CMK (cell line): ENCODE measurements at places on chromosomes 7 and 10.

- no peak for DNase-seq
These were observed 44.2 kb downstream of the LRMDA start for GRCh38 chr10:75475460-75476182.

- no peak for DNase-seq
These were observed 99.6 kb upstream of the NAMPT start for GRCh38 chr7:106384373-106384772.

DNA sequence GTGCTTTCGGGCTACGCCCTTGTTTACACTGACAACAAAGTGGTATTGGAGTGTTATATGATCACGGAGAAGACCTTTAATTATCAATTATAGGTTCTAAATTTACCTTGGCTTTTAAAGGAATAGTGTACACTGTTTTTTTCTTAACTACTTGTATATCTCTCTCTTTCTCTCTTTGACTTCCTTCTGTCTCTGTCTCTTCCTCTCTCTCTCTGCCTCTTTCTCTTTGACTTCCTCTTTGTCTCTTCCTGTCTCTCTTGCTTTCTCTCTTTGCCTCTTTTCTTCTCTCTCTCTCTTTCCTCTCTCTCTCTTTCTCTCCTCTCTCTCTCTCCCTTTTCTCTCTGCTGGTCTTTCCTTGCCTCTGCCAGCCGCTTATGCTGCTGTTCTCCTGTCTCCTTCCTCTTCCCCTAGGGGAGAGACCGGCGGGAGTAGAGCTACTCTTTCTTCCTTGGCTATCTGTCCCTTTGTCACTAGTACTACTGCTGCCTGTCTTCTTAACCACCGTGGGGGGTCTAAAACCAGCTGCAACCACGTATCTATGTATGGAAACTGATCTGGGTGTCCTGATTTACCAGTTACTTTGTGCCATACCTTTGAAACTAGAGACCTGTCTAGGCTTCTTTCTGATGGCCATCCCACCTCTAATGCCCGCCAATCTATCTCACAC is 36.9 kb upstream of the GSDME start:
- peak; percentile 41 for DNase-seq

GRCh38 chr10:35934642-35934995 is 292.5 kb upstream of the FZD8 start:
- no peak for DNase-seq

DNA sequence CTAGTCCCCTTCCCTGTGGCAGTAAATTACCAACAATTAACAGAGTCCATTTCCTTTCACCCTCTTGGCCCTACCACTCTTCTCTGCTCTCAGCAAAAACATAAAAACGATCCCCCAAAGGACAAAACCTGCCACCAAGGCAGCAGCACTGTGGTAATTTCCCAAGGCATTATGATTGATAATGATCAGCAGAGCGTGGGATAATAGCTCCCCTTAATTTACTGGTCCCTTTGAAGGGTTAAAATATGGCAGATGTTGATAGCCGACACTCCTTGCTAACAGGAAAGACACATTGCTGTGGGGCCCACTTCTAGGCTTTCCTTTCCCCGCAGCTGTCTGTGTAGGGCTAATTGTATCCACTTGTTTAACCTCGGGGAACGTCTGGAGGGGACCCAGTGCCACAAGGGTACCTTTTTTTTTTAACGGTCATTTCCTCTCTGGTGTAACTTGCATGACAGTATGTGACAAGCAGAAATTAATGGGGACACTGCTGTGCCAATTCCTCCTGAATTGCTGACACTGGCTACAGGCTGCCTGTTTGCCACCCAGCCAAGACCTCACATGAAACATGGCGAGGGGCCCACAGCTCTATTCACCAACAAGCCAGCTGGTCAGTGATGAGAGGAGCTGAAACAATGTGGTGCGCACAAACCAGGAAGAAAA is 81.3 kb downstream of the CDK6 start:
- peak; percentile 83 for DNase-seq

- DNase-seq, result no peak
These were observed at the start of gene PLXNA4 for GRCh38 chr7:132575982-132576720. Gene PLXNA4, minus strand, starts transcription at chr7:132576470. Its CDS starts 67,777 bp downstream, at chr7:132508693.

- no peak for DNase-seq
These were observed 44.7 kb downstream of the ZNF467 start for GRCh38 chr7:149728491-149729375.

DNA sequence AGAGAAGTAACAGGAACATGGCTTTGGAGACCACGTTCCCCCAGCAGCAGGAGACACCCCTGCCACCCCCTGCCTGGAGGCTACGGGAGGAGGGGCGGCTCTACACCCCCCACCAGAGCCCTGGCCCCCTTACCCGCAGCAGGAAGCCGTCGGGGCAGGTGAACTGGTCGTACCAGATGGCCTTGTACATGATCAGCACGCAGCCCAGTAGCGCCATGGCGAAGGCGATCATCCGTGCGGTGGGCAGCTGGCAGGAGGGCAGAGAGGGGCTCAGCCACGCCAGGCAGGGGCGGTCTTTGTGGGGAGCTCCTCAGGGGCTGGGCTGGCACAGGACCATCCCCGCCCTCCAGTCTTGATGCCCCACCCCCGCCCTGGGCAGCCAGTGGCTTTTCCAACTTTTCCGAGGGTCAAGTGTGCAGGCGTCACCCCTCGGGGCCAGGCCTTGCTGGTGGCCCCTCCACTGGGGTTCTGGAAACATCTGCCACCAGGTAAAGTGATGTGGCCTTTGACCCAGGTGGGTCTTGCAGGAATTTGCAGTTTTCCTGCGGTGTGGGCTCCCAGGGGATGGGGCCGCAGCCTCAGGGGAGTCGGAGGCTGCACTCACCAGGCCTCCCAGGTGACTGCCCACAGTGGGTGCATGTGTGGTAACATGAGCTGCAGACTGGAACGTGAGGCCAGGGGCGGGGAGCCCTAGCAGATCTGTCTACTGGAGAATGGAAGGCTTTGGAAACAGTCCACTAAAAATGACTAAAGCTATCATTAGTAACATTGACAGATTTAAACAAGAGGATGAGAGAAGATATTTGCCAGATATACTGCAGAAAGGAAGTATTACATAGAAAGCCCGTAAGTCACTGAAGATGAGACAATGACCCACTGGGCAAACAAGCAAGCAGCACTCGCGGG is 9.7 kb downstream of the CALY start:
- DNase-seq, result no peak

GRCh38 chr10:82762641-82763040 is 887.6 kb downstream of the NRG3 start:
- DNase-seq, result no peak

DNA sequence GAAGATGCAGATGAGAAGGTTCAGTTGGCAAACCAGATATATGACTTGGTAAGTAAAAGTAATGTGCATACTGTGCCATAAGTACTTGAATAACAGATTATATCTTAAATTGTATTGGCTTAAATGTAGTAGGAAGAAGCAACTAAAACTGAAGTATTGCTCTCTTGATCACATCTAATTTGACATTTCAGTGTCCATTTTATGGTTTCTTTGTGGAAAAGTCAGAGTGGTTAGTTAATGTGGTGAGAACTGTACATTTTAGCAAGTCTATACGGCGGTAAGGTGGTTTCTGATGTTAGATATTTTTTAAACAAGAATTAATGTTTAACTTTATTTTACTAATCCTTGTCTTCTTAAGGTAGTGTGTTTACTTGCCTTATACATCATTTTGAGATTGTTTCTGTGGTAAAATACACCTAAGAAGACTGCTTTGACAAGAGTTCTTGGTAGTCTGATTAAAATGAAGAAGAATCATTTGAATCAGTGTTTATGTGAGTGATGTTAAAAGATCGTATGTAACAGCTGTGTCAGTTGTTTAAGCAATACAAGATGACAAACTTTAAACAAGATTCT is 5.1 kb downstream of the ING3 start:
- no peak for DNase-seq

DNA sequence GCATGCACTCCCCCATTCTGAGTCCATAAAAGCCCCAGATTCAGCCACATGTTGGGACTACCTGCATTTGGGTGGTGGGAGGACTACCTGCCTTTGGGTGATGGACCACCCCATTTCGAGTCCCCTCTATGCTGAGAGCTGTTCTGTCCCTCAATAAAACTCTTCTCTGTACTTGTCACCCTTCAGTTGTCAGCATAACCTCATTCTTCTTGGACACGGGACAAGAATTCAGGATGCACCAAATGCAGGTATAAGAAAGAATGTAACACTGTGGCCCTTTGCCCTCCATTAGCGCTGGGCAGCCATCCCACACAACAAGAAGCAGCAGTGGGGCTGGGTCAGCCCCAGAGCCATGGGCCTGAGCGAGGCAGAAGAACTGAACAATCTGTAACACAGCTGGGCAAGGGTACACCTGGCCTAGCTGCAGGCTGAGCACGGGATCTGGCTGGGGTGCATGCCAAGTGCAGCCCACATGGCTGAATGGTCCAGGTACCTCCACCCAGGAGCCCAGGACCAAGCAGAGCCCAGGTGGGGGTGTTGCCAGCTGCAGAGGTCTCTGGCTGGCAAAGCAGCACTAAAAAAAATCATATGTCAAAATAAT is 1344.3 kb upstream of the LRRTM3 start:
- no peak for DNase-seq

GRCh38 chr10:22573820-22574569 is 140.4 kb downstream of the PIP4K2A start:
- no peak for DNase-seq

DNA sequence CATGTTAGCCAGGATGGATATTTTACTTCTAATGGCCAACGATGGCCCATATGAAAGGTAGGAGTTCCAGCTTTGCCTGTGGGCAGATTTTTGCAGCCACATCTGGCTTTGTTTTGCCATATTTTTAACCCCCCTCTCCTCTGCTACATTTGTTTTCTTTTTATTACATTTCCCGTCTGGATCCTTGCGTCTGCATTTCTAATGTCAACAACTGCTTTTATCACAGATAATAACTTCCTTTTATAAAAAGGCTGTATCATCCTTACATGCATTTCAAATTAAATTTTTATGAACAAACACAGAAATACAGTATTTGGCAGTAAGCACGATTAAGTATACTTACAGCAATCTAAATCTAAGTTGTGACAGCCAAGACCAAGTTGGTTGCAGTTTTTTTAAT is 156.0 kb downstream of the BAMBI start:
- DNase-seq, result no peak

- DNase-seq, result no peak
These were observed 21.7 kb downstream of the LARP4B start for GRCh38 chr10:909831-910230.

GRCh38 chr7:116574025-116574822 is 49.4 kb downstream of the CAV1 start:
- DNase-seq, result no peak
